Brain (organoid and tissue), 16 donors: ENCODE measurements at places on chromosomes 12 and 14.

DNA sequence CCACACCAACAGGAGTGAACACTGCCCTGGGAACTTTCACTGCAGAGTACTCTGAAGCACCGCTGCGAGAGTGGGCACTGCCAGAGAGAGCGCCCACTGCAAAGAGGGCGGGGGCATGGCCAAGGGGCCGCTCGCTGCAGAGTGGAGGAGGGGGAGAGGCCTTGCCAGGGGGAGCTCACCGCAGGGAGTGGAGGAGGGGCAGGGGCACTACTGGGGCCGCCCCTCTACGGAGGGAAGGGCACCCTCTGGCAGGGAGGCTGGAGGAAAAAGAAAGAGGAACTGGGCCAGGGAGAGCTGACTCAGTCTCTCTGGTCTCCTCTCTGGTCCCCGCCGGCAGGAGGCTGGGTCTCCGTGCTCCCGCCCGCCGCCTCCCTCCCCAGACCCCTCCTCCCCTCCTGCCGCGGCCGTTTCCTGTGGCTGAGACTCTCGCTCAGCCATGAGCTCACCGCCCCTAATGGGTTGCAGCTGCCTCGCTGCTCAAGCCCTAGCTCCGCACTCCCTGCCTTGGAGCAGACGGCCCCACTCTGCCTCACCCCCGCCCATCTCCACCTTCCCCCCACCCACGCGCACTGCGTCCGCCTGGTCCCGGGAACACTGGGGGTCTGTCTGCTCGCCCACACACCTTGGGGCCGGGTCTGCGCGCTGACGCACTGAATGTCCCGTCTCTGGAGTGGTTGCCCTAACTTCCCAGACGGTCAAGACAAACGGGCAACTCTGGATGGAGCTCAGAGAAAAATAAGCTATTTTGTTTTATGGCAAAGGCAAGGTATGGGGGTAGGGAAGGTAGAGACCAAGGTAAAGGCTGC, 1.3 kb downstream of the ARHGEF40 start:
- DNase-seq = peak; percentile 87

- no peak for DNase-seq
Measured at GRCh38 chr14:96598332-96598928, 96.2 kb downstream of the PAPOLA start.

DNA sequence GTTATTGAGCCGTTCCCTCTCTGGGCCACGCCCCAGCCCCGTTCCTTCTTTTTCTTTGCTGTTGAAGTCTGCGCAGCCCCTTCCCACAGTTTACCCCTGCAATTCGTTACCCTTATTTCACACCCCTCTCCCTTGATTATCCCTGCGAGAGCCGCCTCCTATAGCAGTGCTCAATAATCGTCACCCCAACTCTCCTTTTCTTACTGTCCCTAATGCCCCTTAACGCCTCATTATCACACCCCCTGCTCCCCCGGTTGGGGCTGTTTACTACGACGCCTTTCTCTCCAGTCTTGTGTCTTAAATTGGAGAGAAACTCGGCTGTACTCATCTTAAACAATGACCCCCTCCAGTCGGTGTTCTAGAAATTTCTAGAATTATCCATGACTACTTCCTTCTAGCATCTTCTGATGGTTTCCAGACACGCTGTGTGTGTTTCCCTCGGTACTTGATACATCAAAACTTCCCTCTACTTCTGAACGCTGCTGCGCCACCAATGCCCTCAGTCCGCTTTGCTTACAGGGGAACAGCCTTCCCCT, 713 bp upstream of the FBXL14 start:
- DNase-seq = peak; percentile 59

DNA sequence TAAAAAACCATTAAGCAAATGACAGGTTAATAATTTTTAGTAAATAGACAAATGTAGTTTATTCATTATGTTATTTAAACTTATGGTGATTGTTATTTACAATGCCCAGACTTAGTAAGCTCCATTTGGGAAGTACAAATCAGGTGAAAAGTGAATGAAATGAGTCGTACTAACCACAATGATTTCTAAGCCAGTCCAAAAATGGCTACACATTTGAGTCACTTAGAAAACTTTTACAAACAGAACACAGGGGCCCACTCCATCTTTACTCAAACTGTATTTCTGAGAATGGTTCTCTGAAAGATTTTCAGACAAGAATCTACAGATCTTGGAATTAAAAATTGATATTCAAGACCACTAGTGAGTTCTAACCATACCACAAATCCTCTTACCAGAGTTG, 653.3 kb upstream of the MIS18BP1 start:
- DNase-seq = no peak

DNA sequence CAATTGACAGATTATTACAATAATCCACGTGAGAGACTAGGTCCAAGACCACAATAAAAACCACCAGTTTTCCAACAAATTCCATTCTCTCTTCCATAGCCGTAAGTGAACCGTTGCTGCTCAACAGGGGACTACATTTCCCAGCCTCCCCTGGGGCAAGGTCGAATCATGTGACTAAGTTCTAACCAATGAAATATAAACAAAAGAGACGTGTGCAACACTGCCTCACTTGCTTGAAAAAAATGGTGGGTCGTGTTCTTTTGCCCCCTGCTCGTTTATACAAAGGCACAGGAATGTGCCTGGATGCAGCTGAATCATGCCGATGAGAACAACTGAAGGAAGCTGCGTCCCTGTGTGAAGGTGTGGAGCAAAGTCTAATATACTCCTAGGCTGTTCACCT, 51.1 kb downstream of the HSPB8 start:
- DNase-seq = peak; percentile 79

- peak; percentile 51 for DNase-seq
Measured at GRCh38 chr12:110742096-110742717, 484 bp downstream of the PPP1CC start.

- no peak for DNase-seq
Measured at GRCh38 chr12:107525719-107526554, 159.7 kb upstream of the PWP1 start.

DNA sequence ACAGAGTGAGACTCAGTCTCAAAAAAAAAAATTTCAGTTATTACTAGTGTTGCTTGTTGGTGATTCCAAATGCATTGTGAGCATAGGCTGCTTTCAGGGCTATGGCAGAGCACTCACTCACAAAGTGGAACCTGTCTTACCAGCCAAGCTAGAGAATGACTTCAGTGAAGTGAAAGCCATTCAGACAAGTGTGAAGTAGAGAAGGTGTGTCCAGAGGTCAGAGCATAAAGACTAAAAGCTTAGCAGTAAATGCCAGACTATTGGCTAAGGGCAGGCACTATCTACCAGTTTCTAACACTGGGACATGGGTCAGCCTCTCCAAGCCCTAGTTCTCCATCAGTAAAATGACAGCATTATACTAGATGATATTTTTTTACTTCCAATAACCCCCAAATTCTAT, 12.7 kb downstream of the PPP1R36 start:
- DNase-seq = no peak

- no peak for DNase-seq
Measured at GRCh38 chr12:131091413-131091975, 137.8 kb downstream of the ADGRD1 start.

- no peak for DNase-seq
Measured at GRCh38 chr14:61151251-61151650, 129.9 kb downstream of the TMEM30B start.
